ENCODE measurements at places on chromosomes 7 and 10.
A peak's percentile ranks its signal among the peaks of the same experiment; 100 is the strongest.

DNA sequence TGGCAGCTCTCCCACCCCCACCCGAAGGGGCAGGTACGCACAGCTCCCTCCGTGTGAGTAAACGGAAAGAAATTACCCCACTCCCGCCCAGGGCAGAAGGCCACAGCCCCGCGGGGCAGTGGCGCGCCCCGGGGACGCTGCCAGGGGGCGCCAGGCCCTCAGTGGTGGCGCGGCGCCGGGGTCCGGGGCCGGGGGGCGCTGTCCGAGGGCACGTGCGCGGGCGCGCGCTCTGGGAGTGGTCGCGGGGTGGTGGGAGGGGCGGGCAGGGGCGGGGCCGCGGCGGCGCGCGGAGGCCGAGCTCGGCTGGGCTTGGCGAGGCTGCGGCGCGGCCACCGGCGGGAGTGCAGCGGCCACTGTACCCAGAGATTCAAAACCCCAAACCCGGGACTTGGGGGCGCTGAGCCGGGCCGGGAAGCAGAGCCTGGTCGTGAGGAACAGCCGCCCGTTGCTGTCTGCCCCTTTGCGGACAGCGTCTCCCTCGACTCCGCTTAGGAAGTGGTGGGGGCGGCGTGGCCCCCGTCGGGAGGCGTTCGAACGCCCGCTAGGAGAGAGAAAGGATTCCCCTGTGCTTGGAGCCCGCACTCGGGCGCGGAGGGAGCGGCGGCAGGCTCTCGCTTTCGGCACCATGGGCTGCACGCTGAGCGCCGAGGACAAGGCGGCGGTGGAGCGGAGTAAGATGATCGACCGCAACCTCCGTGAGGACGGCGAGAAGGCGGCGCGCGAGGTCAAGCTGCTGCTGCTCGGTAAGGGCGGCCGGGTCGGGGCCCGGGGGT lies at the start of gene GNAI1:
TSS of gene GNAI1 (plus strand) at position 296 of the 773 bp plus-strand sequence. CDS start at position 626, 330 bp downstream.
- no peak for DNase-seq

GRCh38 chr7:142961973-142962926 lies at the start of gene KEL:
TSS of gene KEL (minus strand) at chr7:142962363. CDS start at chr7:142962206, 157 bp downstream.
- DNase-seq: no peak

GRCh38 chr7:141262101-141263090 lies 188.5 kb downstream of the TMEM178B start:
- no peak for DNase-seq

DNA sequence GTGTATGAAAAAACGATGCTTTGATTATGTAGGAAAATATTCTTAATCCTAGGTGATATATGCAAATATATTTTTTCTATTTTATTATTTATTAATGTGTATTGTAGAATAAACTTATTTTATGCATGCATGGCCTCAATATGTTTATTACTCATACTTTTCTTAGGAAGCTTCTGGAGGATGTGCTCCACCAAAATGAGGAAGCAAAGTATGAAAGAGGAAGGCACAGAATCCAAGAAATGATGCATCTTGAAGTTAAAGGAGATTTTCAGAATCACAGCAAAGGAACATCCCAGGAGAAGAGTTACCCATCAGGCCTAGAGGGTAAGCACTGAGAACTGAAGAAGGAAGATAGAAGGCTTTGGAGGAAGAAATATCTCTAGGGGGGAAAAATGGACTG lies 35.0 kb upstream of the MRPS16 start:
- DNase-seq: no peak

DNA sequence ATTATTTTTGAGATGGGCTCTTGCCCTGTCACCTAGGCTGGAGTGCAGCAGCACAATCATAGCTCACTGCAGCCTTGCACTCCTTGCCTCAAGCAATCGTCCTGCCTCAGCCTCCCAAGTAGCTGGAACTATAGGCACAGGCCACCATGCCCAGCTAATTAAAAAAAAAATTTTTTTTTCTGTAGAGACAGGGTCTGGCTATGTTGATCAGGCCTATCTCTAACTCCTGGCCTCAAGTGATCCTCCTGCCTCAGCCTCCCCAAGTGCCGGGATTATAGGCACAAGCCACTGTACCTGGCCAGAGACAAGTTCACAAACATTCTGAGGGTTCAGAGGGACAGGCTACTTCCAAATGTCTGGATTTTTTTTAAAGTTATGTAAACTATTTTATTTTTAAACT lies 32.1 kb upstream of the PURB start:
- DNase-seq: no peak

DNA sequence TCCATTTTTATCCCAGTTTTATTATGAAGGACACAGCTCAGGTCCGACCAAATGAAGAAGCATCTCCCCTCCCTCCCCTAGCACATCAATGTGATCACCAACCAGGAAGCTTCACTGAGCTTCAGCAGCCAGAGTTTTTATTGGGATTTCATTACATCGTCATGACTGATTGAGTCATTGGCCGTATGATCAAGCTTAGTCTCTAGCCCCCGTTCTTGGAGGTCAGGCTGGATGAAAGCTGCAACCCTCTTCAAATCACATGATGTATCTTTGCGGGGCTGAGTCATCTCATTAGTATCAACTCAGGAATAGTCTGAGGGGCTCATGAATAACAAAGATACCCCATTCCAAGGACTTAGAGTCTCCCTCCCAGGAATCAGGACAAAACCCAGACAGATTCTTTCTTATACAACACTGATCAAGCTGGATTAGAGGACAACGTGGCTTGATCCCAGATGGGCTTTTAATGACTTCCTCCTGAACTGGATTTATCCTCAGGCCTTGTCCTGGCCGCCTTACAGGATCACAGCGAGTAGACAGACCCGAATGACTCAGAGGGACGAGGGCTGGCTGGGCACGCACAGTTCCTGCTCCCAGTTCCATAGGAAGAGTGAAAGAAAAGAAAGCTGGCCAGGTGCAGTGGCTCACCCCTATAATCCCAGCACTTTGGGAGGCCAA lies 14.5 kb downstream of the LIMK1 start:
- DNase-seq: no peak

DNA sequence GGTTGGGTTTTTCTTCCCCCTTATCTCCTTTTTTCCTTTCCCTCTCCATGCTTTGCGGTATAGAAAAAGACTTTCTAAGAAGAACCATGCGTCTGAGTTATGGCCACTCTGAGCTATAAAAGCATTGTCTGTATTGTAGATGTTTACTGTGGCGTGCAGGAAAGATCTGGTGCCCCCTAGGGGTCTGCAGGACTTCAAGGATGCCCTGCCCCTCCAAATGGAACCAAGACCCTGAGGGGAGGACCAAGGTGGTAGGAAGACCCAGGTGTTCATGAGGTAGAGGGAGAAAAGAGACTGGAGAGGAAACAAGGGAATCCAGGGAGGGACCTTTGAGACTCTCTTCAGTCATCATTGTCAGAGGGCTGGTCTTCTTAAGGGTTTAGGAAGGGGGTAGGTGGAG lies 68.8 kb downstream of the CYP26A1 start:
- no peak for DNase-seq

GRCh38 chr7:85750454-85750949 lies 563.6 kb upstream of the SEMA3D start:
- no peak for DNase-seq

DNA sequence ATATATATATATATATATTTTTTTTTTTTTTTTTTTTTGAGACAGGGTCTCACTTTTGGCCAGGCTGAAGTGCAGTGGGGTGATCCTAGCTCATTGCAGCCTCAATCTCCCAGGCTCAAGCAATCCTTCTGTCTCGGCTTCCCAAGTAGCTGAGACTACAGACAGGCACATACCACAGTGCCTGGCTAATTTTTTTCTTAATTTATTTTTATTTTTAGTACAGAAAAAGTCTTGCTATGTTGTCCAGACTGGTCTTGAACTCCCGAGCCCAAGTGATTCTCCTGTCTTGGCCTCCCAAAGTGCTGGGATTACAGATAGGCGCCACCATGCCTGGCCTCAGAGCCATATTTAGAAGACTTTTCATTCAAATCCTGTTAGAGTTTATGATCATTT lies 79.6 kb downstream of the PRTFDC1 start:
- DNase-seq: no peak

DNA sequence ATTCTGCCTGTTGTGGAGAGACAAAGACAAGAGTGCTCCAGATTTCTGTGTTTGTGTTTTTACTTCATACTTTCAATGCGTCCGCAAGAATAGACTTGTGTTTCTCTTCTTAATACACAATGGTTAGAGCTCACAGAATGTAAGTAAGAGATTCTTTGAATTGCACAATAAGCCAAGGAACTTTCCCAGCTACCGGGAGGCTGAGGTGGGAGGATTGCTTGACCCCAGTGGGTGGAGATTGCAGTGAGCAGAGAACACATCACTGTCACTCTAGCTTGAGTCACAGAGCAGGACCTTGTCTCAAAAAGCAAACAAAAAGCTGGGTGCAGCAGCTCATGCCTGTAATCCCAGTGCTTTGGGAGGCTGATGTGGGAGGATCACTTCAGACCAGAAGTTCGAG lies 250.7 kb upstream of the MYO3A start:
- DNase-seq: no peak

- peak; percentile 69 for DNase-seq
Measured at GRCh38 chr10:50421026-50421719, 169.9 kb upstream of the ASAH2 start.

DNA sequence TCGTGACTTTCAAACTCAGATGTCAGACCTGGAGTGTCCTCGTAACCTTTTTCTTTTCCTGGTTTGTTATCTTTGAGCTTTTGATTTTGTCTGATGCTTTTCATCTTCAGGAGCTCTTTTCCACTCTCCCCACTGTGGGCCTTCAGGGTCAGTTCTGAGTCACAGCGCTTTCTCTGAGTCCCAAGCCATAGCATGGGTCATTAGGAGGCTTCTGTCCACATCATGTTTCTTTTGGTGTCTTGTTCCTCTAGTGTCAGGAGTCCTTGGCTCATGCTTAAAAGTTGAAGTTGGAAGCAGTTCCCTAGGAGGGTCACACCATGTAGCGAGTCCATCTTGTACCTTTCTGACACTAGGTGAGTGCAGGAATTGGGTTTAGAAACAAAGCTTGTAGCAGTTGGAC lies 40.3 kb downstream of the DAGLB start:
- no peak for DNase-seq

DNA sequence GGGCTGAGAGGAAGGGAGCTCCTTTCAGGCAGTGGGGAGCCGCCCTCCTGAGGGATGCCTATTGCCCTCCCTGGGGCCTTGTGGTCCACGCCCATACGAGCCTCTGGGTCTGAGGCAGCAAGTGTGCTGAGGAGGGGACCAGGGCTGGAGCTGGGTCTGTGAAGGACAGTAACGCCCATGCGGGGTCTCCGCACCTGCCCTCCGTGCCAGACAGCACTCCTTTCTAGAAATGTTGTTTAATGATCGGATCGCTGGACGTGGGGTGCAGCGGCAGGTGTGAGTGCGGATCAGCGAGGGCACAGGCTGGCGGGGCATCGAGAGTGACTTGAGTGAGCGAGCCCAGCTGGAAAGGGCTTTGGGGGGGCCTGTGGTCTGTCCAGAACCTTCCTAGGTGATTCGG lies 70.1 kb downstream of the ELFN1 start:
- DNase-seq: no peak

GRCh38 chr10:132906106-132906505 lies 36.3 kb downstream of the CFAP46 start:
- no peak for DNase-seq

DNA sequence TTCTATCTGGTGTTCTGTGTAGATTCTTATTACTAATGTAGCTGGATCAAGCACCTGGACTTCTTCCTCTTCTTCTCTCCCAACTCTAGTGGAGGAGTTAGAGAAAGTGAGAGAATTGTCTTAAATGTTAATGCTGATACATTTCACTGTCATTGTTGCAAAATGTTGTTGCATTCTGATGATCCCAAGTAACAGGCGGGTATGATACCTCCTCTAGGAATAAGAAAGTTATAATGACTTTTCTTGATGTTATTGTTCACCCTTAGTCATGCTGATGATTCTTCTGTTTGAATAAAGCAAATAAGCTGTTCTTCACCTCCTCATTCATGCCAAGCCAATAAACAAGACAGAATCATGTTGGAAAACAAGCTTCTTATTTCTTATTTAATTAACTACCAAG lies 9.1 kb downstream of the CHRM2 start:
- no peak for DNase-seq

DNA sequence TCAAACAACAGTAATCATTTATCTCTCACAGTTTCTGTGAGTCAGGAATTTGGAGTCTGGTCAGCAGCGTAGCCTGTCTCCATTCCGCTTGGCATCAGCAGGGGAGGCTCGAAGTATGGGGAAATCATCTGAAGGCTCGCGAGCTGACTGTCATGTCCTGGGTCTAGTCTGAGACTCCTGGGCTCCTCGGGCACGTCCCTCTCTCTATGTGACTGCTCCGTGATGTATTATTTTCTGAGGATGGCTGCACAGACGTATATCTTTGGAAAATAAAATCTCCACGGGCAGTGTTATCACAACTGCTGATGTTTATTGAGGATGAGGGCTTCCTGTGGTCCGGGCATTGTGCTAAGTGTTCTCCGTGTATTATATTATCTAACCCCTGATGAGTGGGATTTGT lies 23.3 kb upstream of the PCGF5 start:
- DNase-seq: no peak

DNA sequence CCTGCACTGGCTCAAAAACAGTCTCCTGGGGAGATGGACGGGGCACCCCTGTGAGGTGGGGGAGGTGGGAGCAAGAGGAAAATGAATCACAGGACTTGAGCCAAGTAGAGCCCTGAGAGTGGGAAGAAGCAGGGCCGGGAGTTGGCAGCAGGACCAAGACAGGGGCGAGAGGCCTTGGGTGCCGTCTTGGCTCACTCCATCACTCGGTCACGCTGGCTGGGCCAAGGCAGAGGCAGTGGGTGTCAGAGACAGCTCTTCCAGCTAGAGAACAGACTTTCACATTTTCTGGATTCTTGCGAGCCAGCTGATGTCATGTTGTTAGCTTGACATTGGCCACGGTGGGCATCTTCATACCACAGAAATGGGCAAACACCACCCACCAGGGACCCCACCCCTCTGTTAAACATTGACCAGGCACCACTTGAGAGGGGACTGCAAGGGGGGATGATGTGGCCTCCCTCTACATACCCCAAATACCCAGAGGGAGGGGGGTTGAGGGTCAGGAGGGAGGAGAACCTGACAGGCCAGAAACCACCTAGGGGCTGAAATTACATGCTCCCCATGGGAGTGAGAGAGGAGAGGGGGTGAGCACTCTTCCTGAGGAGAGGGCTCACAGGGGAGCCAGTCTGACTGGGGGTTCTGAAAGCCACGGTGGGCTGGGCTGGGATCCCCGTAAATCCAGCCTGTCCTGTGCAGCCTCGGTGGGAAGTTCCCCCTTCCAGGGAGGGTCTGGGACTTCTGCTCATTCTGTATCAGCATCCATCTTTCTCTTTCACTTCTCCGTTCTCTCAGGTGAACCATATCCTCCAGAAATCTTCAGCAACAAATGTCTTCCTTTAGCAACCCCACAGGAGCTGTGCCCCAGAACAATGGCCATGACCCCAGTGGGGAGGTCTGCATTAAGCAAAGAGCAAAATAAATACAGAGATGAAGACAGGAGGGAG lies 19.6 kb downstream of the CAMK2B start:
- DNase-seq: peak; percentile 31
